ENCODE measurements at places on chromosomes 4 and X.

GRCh38 chr4:113593400-113594230 is 167.9 kb downstream of the CAMK2D start:
- DNase-seq = no peak

- DNase-seq = peak; percentile 86
Observed at GRCh38 chr4:139177869-139178619, 1.0 kb upstream of the ELF2 start.

GRCh38 chrX:77742788-77743476 is 43.1 kb downstream of the ATRX start:
- no peak for DNase-seq

DNA sequence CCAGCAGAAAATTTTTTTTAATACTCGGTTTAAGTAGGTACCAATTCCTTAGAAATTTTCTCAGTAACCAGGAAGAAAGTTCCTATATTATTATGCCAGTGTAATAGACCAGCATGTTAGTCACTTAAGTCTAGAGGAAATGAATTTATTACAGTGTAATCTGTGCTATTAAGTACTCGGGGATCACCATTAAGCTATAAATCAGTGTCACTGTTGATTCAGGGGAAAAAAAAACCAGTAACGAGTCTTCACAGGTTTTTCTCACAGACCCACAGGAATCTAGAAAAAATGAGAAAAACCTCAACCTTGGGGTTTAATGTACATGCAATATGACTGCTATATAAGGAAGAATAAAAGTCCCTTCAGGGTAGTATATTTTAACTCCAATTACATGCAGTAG is 138.3 kb upstream of the IL1RAPL2 start:
- no peak for DNase-seq

DNA sequence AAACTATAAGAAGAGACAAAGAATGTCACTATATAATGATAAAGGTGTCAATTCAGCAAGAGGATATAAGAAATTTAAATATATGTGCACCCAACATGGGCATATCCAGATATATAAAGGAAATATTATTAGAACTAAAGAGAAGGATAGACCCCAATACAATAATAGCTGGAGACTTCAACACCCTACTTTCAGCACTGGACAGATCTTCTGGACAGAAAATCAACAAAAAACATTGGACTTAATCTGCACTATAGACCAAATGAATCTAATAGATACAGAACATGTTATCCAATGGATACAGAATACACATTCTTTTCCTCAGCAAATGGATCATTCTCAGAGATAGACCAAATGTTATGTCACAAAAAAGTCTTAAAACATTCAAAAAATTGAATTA is 327.7 kb downstream of the PPP1R2C start:
- no peak for DNase-seq

GRCh38 chr4:7908668-7909067 is 31.0 kb downstream of the AFAP1 start:
- no peak for DNase-seq

- no peak for DNase-seq
Observed at GRCh38 chr4:101977076-101977475, 186.5 kb downstream of the BANK1 start.

DNA sequence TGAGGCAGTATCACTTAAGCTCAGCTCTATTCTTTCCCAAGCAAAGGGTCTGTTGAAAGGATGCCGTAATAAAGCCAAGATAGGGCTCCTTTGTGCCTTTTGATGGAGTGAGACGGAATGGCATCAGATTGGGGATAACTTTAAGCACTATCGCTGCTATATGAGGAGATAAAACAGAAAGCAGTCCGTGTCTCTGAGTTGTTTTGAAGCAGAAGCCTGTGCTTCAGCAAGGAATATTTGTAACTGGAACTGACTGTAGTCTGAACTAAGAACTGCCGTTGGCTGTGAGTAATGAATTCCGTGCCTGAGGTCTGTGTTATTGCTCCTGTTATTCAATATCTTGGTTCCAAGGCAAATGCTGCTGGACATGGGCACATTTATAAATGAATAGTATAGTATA is 297.4 kb downstream of the ANKRD50 start:
- no peak for DNase-seq

DNA sequence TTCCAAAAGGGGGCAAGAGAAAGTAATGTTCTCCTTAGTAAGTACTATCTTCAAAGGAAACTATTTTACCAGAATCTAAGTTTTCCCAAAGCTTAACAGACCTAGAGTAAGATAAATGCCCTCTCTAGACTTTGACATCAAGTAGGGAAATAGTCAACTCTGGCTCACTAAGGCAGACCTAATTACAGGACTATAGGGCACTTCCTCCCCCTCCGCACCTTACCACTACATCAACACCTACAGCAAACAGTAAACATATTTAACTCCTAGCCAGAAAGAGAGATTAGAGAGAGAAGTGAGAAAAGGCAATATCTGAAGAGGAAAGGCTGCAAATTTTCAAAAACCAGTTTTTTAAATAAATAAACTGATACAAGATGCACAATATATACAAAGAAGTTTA is 60.4 kb downstream of the CNOT6L start:
- DNase-seq = no peak

GRCh38 chr4:108370291-108371141 is 201.8 kb upstream of the LEF1 start:
- DNase-seq = peak; percentile 54

DNA sequence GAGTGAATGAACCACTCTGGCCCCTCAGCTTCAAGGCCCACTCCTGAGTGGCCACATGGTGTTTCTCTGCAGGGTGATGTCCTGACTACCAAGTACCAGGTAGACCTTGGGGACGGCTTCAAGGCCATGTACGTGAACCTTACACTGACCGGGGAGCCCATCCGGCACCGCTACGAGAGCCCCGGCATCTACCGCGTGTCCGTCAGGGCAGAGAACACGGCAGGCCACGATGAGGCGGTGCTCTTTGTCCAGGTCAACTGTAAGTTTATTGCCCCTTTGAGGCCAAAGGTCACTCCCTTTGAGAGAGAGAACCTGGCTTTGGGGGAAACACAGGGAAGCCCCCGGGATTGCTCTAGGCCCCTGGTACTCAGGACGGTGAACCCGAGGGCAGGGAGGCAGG is 216.0 kb downstream of the AFAP1 start:
- no peak for DNase-seq

DNA sequence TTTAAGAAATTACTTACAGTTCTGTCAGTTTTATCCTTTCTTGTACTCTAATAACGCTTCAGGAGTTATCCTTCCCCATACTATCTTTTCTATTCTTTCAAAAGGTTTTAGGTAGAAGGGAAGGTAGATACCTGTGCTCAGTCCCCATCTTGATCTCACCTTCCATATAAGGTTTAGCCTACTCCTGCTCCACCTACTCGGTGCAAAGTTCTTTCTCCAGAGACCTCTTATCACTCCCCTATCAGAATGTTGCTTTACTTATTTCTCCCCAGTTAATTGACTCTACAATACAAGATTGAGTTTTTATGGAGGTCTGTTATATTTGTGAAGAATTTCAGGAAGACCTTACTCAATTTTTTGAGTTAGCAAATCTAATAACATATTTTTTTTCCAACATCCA is 33.9 kb downstream of the SPRY1 start:
- no peak for DNase-seq

DNA sequence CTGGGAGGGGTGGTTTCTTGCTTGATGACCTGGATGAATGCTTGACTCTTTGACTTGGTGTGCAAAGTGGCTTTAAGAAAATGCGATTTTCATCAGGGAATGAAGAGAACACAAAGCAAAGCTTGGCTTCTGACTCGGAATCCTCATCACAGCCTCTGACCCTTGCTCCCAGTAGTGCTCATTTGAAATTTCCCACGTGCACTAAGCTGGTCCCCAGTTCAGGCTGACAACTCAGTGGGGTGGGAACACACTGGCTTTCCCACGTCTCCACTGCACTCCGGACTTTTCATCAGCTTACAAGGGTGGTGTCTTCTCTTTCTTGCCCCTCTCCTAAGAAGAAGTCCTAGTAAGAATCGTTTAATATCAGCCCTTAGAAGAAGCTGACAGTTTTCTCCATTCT is 53.3 kb downstream of the HCCS start:
- DNase-seq = no peak

GRCh38 chr4:27123769-27124124 is 263.1 kb downstream of the STIM2 start:
- no peak for DNase-seq

DNA sequence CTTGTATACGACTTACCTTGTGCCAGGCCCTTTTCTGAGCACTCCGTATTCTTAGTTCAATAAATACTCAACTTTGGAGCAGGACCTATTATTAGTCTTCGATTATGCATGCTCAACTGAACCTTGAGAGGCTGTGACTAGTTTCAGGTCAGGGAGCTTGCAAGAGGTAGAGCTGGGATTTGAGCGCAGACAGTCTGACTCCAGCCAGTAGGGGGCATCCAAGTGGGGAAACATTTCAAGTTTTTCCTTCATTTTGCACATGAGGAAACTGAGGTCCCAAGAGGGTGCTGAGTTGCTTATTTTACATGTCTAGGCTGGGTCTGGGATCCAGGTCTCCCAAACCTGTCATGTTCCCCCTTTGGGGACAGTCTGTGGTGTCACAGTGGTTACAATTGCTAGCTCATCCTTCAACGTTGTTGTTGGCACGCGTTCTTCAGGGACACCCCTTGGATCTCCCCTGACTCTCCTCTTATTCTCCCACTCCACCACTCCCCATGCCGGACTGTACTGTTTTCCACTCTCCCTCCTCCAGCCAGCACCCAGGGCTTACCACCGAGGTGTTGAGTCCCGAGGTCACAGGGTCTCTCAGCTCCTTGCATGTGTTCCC is 6.7 kb upstream of the PRICKLE3 start:
- DNase-seq = no peak

- no peak for DNase-seq
Observed at GRCh38 chrX:69203638-69204037, 38.4 kb upstream of the PJA1 start.

DNA sequence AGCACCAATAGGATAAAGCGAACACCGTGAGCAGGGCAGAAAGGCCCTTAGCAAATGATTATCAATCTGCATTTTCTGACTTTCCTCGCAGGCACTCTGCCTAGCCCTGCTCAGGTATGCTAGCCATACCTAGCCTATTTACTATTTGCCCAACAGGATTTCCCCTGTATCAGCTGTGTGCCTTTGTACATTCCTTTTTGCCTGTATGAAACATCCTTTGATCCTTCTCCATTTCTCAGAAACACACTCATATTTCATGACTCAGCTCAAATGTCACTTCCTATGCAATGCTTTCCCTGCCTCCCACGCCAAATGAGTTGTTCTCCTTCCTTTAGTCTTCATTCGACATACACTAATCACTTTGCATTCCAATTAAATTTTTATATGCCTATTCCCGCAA is 37.2 kb downstream of the PCDH7 start:
- no peak for DNase-seq

DNA sequence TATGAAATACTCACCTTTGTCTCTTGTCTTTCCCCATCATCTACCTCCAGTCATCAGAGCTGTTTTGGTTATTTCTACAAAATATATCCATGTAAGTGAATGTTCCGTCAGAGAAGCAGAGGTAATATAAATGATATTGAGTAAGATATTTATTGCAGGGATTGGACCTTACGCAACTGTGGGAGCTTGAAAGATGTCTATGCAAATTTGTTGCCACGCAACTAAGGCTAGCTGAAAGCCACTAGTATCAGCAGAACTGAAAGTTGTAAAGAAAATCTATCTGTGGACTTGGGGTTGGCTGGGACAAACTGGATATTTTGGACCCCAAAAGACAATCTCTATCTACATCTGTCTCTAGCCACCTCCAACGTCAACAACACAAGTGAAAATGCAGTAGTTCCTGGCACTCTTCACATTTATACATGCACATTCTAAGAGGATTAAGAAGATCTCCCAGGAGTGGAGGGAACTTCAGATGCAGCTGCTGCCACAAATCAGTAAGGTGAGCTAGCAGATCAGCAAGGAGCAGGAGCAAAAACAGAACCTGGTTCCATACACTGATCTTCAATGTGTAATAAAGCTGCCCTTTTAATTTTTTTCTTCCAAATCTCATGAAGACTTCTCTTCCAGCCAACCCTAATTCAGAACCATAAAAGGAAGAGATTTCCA is 8.5 kb upstream of the CCSER1 start:
- DNase-seq = no peak

GRCh38 chr4:86791126-86791525 is 58.1 kb downstream of the SLC10A6 start:
- DNase-seq = no peak

GRCh38 chrX:153786669-153787068 is 5.8 kb downstream of the SRPK3 start:
- DNase-seq = no peak

- no peak for DNase-seq
Observed at GRCh38 chrX:129781680-129782495, 2.1 kb downstream of the SASH3 start.

DNA sequence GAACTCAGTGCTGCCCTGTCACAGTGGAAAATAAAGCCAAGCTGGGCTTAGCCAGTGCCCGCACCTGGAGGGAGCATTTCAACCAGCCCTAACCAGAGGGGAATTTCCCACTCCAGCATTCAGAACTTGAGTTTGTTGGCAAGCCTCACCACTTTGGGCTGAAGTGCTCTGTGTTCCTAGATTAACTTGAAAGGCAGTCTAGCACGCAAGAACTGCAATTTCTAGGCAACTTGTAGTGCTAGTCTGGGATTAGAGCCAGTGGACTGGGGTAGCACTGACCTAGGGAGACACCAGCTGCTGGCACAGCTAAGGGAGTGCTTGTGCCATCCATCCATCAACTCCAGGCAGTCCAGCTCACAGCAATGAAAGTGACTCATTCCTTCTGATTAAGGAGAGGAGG is 1060.6 kb upstream of the GRID2 start:
- DNase-seq = no peak

GRCh38 chr4:80035336-80035735 is 37.7 kb downstream of the ANTXR2 start:
- no peak for DNase-seq

GRCh38 chrX:37895795-37896510 is 48.6 kb upstream of the DYNLT3 start:
- DNase-seq = no peak

GRCh38 chr4:119139311-119139710 is 3.7 kb downstream of the MYOZ2 start:
- DNase-seq = no peak

- DNase-seq = no peak
Observed at GRCh38 chrX:151958101-151958500, 16.4 kb downstream of the GABRE start.

- no peak for DNase-seq
Observed at GRCh38 chrX:110219920-110220319, 98.0 kb downstream of the AMMECR1 start.

DNA sequence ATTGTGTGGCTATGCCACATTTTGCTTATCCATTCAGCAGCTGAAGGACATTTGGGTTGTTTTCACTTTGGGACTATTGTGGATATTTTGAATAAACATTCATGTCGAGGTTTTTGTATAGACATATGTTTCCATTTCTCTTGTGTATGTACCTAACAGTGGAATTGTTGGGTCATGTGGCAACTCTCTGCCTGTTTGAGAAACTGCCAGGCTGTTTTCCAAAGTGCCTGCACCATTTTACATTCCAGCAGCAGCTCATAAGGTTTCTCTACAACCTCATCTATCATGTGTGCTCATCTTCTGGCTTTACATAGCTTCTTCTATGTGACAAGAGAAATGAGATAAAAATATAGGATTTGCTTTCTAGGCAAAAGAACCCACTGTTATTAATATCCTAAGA is 29.5 kb upstream of the TSPAN5 start:
- no peak for DNase-seq
